ENCODE measurements at places on chromosomes 11 and 22. TPM values are rescaled to one million over a fixed set of nuclear protein-coding genes. Genes with fewer than 3 reads are reported as not detected.

GRCh38 chr11:65224930-65225278 lies 36.9 kb upstream of the POLA2 start:
- no peak for DNase-seq

DNA sequence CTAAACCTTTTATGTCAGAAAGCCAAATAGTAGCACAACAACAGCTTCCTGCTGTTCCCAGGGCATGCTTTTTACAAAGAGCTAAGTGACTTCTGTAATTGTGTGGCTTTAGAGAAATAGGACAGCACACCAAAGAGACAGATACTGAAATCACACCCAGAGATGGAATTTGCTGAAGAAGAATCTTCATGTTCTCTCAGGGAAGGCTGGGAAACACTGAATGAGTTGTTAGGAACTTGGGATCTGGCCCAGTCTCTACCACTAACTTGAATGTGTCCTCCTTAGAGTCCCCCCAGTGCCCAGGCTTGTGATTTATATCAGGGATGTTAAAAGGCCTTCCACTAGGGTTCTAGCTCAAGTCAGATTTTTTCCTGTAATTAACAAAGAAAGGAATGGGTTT lies 175.2 kb downstream of the DBX1 start:
- DNase-seq = no peak

GRCh38 chr22:35984183-35985175 lies 44.1 kb downstream of the RBFOX2 start:
- no peak for DNase-seq

DNA sequence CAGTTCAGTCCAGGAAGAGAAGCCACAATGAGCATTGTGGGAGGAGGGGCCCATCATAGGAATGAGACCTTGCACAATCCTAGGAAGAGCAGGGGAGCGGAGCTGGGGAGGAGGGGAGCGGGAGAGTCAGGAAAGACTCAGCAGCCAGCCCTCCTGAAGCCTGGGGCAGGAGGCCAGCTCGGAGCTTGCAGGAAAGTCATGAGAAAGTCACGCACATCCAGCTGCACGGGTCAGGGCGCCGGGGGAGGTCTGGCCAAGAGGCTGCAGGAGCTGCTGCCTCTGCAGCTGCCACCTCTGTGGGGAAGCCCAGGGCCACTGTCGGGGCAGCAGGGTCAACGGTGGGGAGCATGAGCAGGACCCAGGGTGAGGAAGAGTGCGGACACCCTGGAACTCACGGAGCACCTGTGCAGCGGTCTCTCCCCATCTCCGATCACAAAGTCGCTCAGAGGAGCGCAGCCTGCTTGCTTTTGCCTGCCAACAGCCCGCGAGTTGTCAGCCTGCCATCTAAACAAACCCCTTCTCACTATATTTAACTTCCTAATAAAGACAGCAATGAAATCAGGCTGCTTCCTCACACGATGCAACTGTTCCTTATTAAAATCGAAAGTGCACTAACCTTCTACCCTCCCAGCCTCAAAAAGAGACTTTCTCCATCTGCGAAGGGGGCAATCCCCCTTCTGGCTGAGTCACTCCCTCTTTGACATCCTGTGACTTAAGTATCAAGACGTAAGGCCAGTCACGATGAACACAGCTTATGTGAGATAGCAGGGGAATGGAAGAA lies 52.9 kb upstream of the RTL6 start:
- DNase-seq = no peak

- DNase-seq = no peak
Measured at GRCh38 chr11:19519912-19520641, 192.6 kb upstream of the NAV2 start.

- no peak for DNase-seq
Measured at GRCh38 chr11:26700574-26701235, 21.2 kb downstream of the SLC5A12 start.

DNA sequence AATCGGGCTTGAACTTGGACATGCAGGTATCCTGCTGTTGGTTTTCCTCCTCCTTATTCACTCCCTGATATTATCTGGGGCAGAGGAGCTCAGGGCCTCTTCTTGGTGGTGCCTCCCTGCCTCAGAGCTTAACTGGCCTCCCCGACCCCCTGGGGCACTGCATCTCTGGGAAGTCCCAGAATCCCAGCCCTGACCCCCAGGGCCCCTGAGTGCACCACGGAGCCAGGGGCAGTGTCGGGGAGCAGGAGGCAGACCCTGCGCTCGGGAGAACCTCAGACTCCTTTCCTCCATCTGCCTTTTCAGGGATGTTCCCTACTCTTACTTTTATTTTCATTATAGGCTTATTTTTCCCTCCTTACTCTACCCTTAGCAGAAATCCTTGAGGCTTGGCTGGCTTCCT lies 537.0 kb downstream of the BRD1 start:
- DNase-seq = peak; percentile 54

- no peak for DNase-seq
Measured at GRCh38 chr11:69085490-69086095, 36.9 kb downstream of the TPCN2 start.

DNA sequence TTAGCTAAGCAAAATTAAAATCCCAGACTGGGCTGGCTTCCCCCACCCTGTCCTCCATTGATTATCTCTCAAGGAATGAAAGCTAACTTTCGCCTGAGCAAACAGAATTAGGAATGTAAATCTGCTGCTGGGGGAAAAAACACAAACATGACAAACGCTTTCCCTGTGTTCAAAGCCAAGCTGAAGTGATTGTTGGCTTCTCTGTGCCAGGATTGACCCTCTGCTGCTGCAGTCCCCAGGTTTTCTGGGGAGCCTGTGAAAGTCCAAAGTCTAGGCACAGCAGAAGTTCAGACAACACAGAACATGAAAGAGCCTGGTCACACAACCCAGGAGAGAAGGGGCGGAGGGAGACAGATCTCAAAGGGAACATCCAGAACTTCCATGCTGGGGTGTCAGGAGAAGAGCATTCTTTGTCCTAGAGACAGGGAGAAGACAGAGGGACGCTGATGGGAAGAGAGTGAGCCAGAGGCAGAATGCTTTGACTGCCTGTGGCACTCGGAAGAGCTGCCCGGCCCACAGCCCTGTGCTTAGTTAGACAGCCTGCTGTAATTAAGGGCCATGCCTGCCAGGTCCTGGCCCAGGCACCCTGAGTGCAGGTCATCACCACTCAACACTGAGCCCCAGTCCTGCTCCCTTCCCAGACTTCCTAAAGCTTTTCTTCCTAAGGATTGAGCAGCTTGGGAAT lies 6.9 kb downstream of the PATZ1 start:
- no peak for DNase-seq

GRCh38 chr11:8252388-8252787 lies 11.3 kb downstream of the LMO1 start:
- no peak for DNase-seq

DNA sequence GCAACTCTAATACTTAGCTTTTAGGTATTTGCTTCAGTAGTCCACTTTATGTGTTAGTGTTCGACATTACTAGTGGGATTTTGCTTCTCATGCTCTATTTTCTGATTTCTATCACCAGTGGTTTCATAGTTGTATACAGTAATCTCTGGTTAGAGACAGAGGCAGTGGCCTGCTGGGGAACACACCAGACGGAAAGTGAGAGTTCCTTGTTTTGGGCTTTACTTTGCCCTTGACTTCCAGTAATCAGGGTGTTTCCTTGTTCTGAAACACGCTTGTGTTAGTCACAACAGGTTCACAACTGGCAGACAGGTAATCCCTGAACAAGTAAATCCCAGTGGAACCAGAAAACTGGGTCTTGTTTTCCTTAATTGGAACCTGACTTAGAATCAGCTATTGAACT lies 56.0 kb downstream of the PACS1 start:
- DNase-seq = no peak

INSC gene
- total RNA-seq = not detected

GRCh38 chr11:75142714-75143419 lies 8.0 kb upstream of the SLCO2B1 start:
- peak; percentile 47 for DNase-seq

DNA sequence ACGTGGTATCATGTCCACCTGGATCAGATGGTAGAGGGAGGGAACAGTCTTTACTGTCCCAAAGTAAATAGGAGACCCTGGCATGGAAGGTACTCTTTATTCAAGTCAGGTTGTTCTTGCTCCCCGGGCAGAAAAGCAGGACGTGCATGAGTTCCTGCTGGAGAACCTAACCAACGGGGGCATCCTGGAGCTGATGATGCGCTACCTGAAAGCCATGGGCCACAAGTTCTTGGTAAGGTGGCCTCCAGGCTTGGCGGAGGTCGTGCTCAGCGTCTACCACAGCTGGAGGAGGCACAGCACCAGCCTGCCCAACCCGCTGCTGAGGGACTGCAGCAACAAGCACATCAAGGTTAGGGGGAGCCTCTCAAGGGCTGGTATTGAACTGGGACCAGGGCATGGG lies 48.7 kb downstream of the CABIN1 start:
- DNase-seq = no peak

GRCh38 chr22:33455036-33455435 lies 396.9 kb upstream of the SYN3 start:
- DNase-seq = no peak

HPX gene
- total RNA-seq = not detected

DNA sequence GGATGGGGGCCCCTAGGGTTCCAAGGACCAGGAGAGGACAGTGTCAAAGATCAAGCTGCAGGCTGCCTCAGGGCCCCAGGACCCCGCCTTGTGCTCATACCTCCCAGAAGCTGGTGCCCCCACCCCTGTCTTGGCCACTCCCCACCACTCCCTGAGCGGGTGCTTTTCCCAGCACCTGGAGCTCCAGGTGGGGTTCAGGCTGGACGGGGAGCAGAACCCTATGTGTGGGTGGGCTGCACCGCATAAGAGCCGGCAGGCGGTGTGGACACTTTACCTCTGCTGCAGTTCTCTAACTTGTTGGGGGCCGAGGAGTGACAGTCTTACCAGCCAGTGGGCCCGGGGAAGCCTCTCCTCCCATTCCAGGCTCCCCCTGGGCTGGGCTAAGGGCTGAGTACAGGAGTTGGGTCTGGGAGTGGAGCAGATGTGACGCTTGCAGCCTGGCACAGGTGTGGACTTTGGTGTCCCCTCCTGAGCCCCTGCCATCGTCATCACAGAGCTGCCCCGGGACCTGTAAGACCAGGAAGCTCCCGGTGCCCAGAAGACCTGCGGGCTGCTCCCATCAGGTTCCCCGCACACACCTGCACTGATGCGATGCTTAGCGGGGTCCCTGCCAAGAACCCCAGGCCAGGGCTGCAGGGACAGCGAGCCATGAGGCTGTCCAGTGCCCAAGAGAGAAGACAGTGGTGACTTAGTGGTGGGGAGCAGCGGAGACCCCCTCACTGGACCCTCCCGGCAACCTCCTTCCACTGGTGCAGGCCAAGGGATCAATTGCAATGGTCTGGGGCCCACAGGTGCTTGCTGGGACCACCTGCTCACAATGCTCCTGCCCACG lies 674.5 kb downstream of the BRD1 start:
- peak; percentile 67 for DNase-seq

SCGB1A1 gene
- total RNA-seq = not detected

TRIM6 gene
- total RNA-seq = 27.4 TPM

THY1 gene
- total RNA-seq = 319 TPM

VWA5A gene
- total RNA-seq = 15.1 TPM

- DNase-seq = peak; percentile 94
Measured at GRCh38 chr22:37674951-37675929, at the start of gene LGALS1. Gene LGALS1, plus strand, starts transcription at chr22:37675636. Its CDS starts 67 bp downstream, at chr22:37675703.

SPDYC gene
- 2.0 TPM for total RNA-seq

BID gene
- 36.2 TPM for total RNA-seq

DNA sequence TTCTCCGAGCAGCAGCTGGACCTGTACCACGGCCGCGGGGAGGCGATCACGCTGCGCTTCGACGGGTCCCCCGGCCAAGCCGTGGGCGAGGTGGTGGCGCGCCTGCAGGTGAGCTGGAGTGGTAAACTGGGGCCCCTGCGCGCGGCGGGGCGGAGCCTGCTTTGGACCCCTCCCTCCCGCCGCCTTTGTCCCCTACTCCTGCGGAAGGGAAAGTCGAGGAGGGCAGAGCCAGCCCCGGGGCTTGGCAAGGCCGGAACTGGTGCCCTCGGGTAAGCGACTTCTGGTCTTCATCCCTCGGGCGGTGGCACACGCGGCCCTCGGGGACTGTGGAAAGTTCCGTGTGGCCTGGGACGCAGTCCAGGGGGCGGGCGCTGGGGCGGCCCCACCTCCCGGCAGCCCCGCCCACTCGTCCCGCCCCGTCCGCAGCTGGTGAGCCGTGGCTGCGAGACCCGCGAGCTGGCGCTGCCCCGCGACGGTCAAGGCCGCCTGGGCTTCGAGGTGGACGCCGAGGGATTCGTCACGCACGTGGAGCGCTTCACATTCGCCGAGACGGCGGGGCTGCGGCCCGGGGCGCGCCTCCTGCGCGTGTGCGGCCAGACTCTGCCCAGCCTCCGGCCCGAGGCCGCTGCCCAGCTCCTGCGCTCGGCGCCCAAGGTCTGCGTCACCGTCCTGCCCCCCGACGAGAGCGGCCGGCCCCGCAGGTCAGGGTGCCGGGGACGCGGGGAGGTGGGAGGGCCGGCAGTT lies 9.2 kb downstream of the SIPA1 start:
- peak; percentile 98 for DNase-seq

TEX54 gene
- total RNA-seq = not detected

DNA sequence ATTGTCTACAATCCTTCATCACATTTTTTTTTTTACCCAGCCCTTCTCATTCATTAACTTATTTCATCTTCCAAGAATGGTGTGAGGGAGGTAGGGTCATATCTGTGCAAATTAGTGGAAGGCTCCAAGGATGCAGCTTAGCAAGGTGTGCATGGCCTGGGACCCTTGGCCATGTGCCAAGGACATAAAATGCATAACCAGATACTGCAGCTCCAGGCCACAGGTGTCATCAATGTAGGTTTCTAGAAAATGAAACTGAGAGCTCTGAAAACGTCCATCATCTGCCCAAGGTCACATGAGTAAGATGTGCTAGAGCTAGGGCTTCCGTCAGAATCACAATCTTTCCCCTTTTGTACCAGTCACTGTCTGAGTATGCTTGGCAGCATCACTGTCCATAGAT lies 29.8 kb downstream of the ANKK1 start:
- no peak for DNase-seq

- DNase-seq = no peak
Measured at GRCh38 chr11:112288021-112288420, 27.4 kb upstream of the PLET1 start.

DNA sequence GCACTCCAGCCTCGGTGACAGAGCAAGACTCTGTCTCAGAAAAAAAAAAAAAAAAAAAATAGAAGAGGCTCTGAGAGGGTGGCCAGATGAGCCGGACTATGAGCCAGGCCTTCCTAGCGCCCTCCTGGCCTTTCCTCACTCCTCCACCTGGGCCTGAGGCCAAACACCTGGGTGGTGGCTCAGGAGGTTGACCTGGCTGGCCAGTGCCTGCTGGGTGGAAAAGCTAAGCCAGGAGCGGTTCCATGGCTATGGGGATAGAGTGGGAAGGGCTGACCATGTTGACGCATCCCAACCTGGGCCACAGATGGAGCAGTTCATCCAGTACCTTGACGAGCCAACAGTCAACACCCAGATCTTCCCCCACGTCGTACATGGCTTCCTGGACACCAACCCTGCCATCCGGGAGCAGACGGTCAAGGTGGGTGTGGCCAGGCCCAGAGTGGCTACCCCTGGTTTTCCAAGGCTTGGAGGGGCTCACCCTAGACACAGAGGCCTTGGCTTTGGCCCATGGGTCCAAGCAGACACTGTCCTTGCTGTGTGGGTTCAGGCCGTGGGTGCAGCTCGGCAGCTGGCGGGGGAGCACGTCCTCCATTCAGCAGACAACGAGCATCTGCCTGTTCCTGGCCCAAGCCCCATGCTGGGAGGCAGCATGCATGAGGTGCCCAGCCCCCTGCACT lies 7.6 kb downstream of the SCYL1 start:
- DNase-seq = no peak

GRCh38 chr22:36036167-36036624 lies 7.6 kb upstream of the RBFOX2 start:
- DNase-seq = no peak

- DNase-seq = no peak
Measured at GRCh38 chr11:7518811-7519562, 5.2 kb downstream of the PPFIBP2 start.

GRAP2 gene
- 0.52 TPM for total RNA-seq

NCAM1 gene
- 7.1 TPM for total RNA-seq
